NCI-H345 (cell line): ENCODE measurements at places on chromosomes 11 and 22.
A peak's percentile ranks its signal among the peaks of the same experiment; 100 is the strongest.

DNA sequence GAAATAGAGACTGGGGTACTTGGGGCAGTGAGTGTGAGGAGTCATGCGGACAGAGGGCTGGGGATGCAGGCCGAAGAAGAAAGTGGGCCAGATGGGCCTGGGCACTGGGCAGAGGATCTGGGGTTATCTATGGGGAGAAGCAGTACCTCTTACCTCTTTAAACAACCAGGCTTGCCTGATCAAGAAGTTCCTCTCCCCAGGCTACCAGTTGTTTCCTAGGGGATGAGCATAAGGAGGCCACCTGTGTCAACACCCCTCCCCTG is 98.4 kb upstream of the PITPNB start:
- DNase-seq: no peak

- DNase-seq: no peak
Measured at GRCh38 chr11:65541093-65541982, 16.5 kb downstream of the SCYL1 start.

- no peak for DNase-seq
Measured at GRCh38 chr11:10581481-10582019, 13.1 kb upstream of the LYVE1 start.

DNA sequence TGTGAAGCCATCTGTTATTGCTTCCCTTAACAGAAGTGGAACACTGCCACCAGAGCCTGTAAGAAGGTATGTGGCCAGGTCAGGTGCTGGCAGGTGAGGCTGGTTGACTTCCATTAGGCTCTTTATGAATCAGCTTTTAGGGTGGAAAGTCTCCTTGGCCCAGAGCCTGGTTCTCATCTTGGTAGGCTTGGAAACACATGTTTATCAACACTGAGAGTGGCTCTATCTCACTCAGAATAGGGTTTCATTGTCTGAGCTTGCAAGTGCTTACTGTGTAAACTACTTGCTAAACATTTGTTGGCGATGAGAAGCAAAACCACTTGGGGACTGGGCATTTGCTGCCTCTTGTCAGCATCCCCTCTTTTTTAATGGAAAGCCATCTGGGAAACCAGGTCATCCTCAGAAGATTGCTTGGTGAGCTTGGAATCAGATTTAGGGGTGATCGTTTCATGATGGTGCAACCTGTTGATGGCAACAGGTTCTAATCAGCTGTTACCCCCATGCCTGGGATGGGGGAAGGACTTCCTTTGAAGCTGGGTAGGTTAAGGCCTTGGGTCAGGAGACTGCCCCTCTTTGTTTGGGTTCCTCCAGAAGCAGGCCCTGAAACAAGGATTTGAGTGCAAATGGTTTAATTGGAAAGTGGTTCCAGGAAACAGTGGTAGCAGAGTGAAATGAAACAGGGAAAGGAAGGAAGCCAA is 75.0 kb upstream of the AMPD3 start:
- DNase-seq: peak; percentile 80

GRCh38 chr11:64226507-64227051 is 505 bp downstream of the NUDT22 start:
- peak; percentile 44 for DNase-seq

DNA sequence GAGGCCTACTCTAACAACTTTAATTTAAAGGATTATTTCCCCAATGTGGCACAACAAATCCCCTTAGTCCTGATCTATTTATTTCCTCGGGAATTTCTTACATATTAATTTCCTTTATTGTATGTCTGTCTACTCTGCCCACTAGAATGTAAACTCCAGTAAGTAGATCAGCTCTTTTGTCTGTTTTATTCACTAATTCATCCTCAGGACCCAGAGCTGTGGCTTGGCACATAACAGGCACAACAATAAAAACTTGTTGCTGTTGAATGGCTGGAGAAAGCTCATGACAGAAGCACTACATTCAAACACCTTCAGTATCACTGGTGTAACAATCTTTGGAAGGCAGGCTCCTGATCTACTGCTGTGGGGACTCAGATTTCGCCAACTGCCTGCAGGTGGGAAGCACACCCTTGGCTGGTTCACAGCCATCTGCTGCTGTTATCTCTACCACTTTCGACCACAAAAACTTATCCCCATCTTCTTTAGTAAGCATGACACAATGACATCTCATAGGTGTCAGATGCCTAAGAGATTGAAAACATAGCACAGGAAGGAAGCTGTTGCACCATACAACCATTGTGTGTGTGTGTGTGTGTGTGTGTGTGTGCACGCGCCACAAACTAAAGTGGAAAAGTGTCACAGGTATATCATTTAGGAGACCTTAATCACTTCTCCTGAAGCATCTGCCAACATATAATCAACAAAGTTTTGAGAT is 11.9 kb downstream of the HIRA start:
- DNase-seq: no peak

GRCh38 chr11:124897674-124898262 is at the start of gene ROBO4:
Gene ROBO4 (minus strand): TSS chr11:124897865. CDS start chr11:124897795, 70 bp downstream.
- DNase-seq: no peak

DNA sequence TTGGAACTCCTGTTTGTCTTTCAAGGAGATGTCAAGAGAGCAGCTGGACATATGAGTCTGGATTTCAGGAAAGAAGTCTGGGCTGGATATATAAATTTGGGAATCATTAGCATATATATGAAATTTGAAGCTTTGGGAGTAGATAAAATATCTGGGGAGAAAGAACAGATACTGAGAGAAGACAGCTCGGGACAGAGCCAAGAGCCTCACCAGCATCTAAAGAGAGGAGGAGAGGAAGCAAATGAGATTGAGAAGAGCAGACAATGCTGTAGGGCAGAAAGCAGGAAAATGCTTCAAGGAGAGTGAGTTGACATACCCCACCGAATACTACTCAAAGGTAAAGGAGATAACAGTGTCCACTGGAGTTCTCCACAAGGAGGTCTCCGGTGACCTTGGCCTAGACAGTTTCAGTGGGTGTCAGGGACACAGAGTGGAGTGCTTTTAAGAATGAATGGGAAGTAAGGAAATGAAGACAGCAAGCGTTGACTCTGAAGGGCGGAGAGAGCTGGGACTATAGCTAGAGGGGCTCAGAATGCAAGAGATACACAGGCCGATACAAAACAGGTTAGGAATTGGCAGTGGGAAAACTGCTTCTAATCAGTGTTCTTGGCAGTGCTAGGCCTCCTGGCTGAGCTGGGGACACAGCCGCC is 862 bp downstream of the APBB1 start:
- DNase-seq: peak; percentile 24

DNA sequence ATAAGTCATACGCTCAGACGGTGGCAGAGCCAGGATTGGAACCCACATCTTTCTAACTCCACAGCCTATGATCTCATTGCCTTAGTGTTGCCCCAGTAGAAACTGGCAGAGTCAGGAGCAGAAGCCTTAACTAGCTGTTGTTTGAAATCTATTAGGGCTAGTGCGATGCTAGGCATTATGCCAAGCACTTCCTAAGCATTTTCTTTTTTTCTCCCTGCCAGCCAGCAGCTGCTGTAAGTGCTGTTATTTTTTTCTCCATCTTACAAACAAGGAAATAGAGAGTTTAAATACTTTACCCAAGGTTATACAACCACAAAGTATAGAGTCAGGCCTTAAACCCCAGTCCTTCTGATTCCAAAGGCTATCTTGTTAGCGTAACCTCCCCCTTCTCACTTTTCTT is 161.0 kb upstream of the SORL1-AS1 start:
- DNase-seq: no peak

GRCh38 chr11:65528819-65529350 is 4.0 kb downstream of the SCYL1 start:
- DNase-seq: no peak

GRCh38 chr11:95968585-95968984 is 44.7 kb upstream of the MTMR2 start:
- no peak for DNase-seq

DNA sequence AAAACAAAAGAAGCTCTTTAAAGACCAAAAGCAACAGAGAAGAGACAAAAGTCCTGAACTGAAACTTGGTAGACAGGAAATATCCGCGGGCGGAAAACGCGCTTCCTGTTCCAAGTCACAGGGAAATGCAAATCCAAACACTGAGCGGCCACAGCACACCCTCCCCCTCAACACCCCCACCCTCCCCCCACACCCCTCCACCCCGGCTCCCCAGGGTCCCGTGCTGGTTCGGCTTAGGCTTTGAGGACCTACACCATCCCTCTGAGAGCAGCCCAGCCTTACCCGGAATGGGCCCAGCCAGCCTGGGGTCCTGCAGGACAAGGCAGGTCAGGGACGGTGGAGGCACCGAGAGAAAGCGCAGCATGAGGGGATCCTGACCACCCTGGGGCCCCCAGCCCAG is 160.4 kb downstream of the BRD1 start:
- DNase-seq: no peak

DNA sequence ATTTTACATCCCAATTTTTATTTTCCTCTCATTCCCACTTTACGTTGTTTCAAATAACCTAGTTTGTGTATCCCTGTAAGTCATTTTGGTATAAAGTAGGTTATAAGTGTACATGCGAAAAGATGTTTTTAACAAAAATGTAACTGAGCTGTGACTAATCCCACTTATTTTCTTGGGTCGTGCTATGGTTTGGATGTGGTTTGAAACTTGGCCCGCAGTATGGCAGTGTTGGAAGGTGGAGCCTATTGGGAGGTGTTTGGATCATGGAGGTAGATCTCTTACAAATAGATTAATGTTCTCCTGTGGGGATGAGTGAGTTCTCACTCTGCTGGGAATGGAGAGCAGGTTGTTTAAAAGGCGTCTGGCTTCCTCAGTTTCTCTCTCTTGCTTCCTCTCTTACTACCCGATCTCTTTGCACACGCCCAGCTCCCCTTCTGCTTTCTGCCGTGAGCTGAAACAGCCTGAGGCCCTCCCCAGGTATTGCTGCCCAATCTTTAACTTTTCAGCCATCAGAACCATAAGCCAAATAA is 7.2 kb downstream of the RPL27A start:
- DNase-seq: no peak
